SK-MEL-5 (cell line): ENCODE measurements at places on chromosomes 2 and 18. TPM values are rescaled to one million over a fixed set of nuclear protein-coding genes. Genes with fewer than 3 reads are reported as not detected.
A peak's percentile ranks its signal among the peaks of the same experiment; 100 is the strongest.

- DNase-seq: no peak
Observed at GRCh38 chr2:218478544-218478943, 59.6 kb downstream of the VIL1 start.

DNA sequence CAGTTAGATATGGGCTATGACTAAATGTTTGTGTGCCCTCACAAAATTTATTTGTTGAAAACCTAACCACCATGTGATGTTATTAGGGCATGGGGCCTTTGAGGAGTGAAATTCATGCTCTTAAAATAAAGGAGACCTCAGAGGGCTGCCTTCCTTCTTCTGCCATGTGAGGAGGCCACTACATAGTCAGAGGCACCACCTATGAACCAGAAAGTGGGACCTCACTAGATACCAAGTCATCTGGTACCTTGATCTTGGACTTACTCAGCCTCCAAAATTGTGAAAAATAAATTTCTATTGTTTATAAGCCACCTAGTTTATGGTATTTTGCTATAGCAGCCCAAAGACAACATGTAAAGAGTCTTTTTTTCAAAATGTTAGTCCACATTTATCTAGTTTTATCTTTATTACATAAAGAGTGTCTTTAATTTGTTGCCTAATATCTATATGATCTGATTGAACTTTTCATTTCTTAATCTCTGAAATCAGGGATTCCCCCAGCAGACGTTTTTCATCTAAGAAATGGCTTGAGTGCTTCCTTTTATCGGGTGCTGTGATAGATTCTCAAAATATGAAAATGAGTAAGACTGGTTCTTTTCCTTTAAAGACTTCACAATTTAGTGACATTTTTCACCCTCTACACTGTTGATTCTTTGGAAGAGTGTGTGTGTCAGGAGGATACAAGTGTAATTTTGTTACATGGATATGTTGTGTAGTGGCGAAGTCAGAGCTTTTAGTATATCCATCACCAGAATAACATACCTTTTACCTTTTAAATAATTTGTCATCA, 34.2 kb downstream of the PMS1 start:
- no peak for DNase-seq

- DNase-seq: no peak
Observed at GRCh38 chr2:138228101-138228500, 263.8 kb downstream of the HNMT start.

DNA sequence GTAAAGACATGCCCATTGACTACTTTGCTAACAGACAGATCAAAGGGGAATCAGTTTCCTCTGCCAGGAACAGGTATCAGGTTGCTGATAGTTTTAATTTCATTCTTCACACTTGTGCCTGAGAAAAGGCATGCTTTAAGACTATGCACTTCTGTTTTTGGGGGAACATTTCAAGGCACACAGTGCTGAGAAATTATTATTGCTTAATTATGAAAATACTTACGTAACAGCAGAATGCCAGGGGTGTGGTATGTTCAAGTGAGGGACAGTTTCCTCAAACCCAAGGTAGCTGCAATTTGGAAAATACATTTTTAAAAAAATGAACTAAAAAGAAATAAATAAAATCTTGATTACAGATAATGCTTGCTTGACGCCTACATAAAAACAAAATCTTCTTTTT, 1746.1 kb upstream of the PIK3C3 start:
- no peak for DNase-seq

DNA sequence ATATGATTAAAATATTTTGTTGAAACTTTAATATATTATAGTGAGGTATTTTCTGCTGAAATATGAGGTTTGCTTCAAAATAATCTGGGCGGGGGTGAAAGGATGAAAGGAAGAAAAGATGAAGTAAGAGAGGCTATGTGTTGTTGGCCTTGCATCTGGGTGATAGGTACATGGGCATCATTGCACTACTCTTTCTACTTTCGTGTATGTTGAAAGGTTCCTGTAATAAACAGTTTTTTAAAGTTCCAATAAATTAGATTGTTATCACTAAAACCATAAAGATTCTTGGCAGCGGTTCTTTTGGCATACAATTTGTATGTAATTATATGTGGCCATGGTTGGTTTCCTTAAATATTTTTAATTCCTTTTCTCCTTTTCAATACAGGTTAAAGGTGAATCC, 23.6 kb upstream of the MSH2 start:
- no peak for DNase-seq

DNA sequence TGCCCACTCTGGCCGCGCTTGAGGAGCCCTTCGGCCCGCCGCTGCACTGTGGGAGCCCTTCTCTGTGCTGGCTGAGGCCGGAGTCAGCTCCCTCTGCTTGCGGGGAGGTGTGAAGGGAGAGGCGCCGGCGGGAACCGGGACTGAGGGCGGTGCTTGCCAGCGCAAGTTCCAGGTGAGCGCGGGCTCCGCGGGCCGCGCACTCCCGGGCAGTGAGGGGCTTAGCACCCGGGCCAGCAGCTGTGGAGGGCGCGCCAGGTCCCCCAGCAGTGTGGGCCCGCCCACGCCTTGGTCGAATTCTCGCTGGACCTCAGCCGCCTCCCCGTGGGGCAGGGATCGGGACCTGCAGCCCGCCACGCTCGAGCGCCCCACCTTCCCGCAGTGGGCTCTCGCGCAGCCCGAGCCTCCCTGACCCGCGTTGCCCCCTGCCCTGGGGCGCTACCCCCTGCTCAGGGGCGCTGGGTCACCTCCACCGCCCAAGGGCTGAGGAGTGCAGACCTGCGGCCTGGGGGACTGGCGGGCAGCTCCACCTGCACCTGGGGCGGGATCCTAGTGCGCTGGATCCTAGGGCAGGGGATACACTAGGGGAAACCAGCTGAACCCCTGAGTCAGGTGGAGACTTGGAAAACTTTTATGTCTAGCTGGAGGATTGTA, 97.3 kb downstream of the CD8B2 start:
- no peak for DNase-seq

DNA sequence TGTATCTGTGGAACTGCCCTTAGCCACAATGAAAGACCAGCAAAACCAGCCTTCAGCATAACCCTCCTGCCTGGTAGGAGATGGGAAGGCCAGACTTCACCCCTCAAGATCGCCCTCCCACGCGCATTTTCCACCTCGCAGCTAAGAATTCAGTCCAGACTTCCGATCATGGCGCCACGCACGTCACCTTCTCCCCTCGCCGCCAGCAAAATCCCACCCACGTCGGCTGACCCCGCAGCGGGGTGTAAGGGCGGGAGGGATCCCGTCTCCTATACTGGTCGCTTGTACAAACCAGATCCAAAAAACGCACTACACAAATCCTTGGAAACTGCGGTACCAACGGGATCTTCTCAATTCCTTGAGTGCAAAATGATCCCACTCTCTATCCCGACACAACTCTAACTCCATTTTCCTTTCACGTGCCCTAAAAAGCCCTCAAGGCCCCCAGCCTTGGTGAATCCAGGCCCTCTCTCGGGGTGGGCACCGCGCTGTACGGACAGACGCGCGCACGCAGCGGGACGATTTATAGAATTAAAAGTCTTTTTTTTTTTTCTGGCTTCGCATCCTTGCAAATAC, 1.0 kb upstream of the BMPR2 start:
- peak; percentile 56 for DNase-seq

XDH gene
- total RNA-seq: 0.05 TPM in 1 of 2 replicates, not detected in the other
